ENCODE measurements at places on chromosomes 4 and X. TPM values are rescaled to one million over a fixed set of nuclear protein-coding genes. Genes with fewer than 3 reads are reported as not detected.

- no peak for DNase-seq
Measured at GRCh38 chrX:64975491-64975890, 759 bp downstream of the ZC4H2 start.

DNA sequence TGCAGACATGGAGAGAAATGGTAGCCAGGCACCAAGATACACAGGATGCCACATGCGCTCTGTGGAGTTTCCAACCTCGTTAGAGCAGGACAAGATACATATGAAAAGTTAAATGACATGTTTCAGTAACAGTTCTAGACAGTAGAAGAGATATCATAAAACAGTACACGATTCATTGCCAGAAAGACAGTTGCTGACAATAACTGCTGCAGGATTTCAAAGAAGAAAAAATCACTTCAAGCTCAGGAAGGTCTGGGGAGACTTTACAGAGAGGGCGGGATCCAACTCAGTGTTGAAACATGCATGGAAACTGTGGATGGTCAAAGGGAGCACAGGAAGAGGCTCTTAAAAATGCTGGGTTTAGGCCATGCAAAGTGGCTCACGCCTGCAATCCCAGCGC is 31.0 kb downstream of the DCTD start:
- DNase-seq: no peak

DNA sequence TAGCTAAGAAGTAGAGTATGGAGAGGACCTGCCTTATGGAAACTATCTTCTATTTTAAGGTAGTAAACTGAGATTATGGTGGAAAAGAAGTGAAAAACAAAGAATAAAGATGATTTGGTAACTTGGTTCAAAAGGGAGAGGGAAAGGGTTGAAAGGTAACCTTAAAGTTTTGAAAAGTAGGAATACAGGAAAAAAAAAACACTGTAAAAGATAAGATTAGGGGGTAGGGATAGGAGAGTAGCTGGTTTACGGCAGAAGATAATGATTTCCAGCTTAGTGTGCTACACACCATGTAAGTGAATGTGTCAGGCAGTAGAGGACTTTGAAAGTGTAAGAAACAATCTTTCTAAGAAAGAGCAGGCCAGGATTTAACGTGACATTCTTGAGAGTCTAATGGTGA is 35.3 kb downstream of the FAM13A start:
- DNase-seq: no peak

ASMT gene
- polyA plus RNA-seq: 0.69 TPM

DNA sequence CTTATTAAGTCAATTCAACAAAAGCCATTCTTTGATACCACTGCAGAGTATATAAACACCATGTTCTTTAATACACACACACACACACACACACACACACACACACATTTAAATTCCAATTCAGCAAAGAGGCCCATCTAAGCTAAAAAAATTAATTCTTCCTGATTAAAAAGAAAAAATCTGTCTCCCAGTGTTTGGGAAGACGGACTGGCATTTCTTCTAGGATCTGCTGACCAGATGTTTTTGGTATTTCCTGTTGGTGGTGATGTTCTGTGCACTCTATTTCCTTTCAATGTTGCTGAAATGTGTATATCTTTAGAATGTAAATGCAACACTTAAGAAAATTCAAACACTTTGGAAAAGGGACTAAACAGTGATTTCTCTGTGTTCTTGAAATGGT is 243.8 kb downstream of the THOC2 start:
- no peak for DNase-seq

- no peak for DNase-seq
Measured at GRCh38 chr4:24806206-24806990, 11.0 kb downstream of the SOD3 start.

GSPT2 gene
- polyA plus RNA-seq: 1.6 TPM

GRCh38 chrX:53188763-53189162 is 36.2 kb downstream of the KDM5C start:
- DNase-seq: no peak

GRCh38 chrX:48911412-48912182 is at the start of gene SLC35A2:
Gene SLC35A2, minus strand, starts transcription at chrX:48911646. Its CDS starts 10 bp downstream, at chrX:48911636.
- peak; percentile 62 for DNase-seq

GRCh38 chr4:153792618-153793247 is 3.9 kb upstream of the SFRP2 start:
- DNase-seq: no peak

DNA sequence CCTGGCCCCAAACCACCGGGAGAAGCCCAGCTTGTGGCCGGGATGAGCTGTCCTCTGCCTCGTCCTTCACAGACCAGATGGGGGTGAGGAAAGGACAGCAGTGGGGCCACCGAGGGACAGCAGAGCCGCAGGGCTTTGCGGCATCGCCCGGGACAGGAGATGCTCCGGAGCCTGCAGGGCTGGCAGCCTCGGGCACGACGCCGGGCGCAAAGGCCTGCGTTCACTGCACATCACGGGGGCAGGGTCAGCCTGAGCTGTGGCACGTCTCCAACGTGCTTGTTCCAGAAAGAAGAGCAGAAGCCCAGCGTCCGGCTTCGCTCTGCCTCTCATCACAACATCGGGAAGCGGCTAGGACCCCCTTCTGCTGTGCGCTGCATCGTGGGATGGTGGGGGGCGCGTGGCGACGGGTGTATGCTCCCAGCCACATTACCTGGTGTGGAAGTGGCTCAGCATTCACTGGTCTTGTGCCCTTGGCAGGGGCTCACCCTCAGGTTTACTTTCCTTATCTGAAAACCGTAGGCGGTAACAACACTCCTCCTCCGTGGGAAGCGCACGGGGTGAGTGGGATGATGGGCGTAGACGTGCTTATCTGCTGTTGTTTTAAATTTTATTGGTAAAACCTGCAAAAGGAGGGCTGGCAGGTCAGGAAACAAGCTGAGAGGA is 7.4 kb downstream of the TADA2B start:
- DNase-seq: no peak

DNA sequence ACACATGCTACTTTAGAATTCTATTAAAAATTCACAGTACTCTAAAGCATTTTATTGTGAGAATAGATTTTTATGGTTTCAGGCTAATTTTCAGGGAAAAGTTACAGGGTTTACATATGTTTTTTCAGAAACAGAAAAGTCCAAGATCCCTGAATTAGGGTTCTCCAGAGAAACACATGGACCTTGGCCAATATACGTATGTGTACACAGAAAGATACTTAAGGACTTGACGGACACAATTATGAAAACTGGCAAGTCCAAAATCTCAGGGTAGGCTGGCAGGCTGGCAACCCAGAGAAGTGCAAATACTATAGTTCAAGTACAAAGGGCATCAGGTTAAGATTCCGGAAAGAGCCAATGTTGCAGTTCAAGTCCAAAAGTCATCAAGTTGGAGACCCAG is 1897.8 kb upstream of the PCDH10 start:
- no peak for DNase-seq

DNA sequence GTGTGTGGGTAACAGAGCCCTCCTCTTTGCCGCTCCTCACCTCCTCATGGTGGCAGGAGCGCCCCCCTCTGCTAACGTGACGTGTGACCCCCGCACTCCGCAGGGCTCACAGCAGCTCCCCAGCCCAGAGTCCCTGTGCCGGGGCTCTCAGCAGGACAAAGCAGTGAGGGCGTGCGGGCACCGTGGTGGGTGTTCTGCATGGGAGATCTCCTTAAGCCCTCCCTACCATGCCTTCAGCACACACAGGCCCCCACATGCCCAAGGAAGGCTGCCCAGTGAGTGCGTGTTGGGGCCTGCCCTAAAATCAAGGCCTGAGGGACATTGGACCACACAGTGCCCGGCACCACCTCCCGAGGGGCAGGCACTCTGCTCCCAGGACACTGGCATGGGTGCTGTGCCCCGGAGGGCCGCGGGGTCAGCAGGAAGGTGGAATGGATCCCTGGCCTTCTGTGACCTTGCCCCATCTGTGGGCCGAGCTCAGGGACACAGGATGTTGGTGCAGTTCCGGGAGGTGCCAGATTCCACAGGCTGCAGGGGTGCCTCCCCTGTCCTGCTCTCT is 10.1 kb downstream of the PSAPL1 start:
- DNase-seq: no peak

DNA sequence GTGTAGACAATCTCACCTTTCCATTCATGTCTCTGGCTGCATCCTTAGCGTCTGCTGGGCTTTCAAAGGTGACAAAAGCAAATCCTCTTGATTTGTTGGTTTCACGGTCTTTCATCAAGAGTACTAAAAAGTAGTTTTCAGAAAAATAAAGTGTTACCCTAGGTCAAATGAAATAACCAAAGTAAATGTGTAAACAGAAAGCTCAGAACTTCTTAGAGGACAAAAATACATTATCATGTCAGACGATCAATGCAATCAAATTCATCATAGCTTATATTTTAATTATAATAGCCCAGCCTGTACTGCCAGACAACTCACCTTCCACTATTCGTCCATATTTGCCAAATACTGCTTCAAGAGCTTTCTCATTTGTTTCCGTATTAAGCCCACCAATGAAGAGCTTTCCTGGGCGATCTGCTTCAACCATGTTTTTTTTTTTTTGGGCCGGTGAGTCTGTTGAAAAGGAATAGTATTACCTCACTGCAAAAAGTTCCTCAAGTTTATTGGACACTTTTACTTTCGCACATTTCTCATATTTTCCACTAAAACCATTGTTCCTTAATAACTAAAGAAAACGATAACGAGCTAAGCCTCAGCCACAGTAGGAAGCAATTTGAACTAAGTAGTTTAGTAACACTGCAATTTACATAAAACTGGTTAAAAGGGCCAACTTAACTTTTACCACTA is 1.4 kb downstream of the RBMX start:
- peak; percentile 23 for DNase-seq

DNA sequence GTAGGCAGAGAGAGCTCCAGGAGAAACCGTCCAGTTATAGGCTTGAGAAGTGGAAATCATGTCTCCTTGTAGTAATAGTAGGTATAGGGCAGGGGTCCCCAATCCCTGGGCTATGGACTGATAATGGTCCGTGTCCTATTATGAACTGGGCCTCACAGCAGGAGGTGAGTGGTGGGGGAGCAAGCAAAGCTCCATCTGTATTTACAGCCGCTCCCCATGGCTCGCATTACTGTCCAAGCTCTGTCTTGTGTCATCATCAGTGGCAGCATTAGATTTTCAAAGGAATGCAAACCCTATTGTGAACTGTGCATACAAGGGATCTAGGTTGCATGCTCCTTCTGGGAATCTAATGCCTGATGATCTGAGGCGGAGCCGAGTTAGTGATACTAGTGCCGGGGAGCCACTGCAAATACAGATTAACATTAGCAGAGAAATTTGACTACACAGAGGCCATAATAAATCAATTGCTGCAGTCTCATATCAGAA is 67.6 kb downstream of the MRPL1 start:
- no peak for DNase-seq

DNA sequence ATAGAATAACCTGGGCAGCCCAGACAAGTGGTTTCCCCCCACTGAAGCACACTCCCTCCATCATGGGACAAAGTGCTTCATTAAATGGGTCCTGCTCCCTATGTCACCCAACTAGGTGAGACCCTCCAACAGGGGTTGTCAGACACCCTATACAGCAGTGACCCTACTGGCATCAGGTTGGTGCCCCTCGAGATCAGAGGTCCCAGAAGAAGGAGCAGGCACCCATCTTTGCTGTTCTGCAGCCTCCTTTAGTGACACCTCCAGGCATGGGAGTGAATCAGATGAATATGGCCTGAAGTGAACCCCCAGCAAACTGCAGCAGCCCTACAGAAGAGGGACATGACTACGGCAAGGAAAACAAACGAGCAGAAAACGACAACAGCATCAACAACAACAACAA is 11.1 kb downstream of the NELFA start:
- no peak for DNase-seq

DNA sequence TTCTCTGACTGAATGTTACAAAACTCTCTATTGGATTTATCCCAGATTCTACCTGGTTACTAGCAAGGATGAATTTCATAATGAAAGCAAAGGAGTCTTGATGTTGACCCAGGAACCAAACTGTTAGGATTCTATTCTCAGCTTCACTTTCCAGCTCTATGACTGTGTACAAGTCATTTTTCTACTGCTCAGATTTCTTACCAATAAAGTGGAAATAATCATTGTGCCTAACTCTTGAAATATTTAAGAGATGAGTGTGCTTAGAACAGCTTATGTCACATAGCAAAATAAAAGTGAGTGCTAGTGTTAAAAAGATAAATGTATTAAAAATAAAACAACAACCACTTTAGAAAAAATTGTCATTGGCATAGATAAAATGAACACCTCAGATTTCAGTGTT is 45.6 kb downstream of the EPHA5 start:
- no peak for DNase-seq

DNA sequence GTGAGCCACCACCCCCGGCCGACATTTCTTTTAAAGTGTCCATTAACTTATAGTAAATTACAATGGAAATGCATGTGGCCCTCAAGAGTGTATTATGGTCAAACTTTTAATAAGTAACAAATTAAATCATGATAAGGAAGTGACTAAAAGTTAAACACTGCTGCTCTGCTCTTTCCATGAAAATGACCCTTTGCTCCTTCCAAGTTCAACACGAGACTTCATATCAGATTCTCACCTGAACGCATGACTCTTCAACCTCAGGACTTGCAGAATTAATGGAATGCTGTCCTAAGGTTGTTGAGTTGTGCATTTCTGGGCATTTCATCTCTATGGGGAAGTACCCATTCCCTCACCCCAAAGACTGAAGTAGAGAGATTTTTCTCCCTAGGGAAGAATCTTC is 27.1 kb downstream of the AWAT2 start:
- DNase-seq: no peak

DNA sequence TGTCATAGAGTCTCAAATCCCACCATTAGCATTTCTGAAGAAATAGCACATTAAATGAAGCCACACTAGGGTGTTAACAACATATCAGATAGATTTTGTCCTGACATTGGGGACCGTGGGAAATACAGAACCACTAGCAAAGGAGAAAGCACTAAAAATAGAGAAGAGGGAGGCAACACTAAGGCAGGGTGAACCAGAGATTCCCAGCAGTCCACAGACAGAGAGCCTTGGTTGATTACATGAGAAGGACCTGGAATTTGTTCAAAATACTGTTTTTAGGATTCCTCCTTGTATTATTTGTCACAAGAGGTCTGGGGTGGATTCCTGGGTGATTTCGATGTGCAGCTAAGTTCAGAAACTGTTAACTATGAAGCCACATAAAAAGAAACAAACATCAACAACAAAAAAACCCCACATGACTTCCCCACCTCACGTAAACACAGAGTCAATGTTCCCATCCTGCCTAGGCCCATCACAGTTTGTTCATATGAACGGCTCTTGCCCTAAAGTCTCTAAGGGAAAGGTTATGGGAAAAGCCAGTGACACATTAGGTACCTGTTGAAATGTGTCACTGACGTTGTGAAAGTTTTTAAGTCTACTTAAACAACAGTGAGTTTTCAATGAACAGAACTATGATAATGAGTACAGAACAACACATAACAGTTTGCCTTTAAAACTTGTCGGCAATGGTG is 23.6 kb upstream of the GRSF1 start:
- DNase-seq: no peak

PHOX2B gene
- not detected for polyA plus RNA-seq

DNA sequence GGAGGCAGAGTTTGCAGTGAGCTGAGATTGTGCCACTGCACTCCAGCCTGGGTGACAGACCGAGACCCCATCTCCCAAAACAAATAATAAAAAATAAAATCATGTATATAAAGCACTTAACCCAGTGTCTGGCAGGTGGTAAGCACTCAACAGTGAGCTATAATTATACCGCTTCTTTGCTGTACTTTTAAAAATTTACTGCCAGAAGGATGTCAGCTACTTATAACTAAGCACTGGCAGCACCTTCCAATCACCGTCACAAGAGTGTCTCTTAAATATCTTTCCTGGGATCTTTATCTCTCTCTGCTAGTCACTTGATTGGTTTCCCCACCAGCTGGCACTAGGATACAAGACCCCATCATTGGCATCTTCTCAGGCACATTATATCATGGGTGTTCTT is 53.9 kb upstream of the DAPP1 start:
- no peak for DNase-seq

Data from CD14-positive monocyte (primary cell).